Upper lobe of left lung (tissue), 6 donors: ENCODE measurements at places on chromosomes 2 and 18.

DNA sequence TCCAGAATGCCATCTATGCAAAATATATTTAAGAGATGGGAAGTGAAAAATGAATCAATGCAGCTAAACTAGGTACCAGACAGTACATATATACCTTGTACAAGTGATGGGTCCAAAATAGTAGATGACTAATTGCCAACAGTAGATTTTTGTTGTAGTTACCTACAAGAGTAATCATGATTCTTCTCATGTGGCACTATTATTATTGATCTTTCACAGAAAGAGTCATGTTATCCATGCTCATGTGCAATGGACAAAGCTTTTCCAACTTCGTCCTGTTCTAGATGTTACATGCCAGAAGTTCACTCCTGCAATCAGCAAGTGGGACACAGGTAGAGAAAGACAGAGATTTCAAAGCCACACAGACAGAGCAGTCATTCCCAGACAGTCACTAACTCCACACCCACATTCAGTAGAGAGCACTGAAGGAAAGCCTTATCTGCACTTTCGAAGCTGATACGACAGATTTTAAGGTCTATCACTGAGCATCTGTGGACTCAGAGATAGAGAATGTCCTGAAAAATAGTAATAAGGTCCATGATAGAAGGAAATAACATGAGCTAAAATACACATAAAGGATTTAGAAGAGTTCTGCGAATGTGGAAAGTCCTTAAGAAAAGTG is 101.6 kb upstream of the ITPRID2 start:
- DNase-seq, result no peak

GRCh38 chr2:117812443-117812842 is 2.0 kb upstream of the DDX18 start:
- no peak for DNase-seq

DNA sequence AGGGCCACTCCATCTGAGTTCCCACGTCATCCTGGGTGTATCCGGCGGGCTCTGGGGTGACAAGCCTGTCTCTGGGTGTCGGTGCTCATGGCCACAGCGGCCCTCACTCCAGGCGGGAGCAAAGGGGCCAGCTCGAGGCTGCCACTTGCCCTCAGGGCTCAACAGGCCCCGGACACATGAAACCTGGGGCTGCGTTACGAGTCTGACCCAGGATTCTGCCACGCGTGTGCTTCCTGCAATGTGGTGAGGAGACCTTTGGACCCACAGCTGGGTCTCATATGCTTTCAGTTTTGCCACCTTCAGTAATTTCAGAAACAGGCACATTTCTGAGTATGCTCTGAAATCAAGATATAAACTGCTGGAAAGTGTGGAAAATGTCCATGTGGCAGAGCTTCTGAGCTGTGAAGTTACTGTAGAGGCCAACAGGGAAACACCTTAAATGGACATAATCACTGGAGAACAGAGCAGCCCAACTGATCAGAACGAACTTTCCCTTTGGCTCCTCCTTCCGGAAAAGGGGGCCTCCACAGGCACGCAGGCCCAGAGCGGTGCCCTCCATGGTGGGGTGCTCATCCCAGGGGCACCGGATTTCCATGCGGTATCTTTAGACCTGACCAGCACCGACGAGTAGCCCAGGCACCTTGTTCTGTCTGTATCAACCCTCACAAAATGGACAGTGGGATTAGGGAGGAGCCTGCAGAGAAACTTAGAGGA is 14.1 kb downstream of the PER2 start:
- no peak for DNase-seq

- DNase-seq, result no peak
Measured at GRCh38 chr2:219567791-219568361, 3.5 kb downstream of the OBSL1 start.

DNA sequence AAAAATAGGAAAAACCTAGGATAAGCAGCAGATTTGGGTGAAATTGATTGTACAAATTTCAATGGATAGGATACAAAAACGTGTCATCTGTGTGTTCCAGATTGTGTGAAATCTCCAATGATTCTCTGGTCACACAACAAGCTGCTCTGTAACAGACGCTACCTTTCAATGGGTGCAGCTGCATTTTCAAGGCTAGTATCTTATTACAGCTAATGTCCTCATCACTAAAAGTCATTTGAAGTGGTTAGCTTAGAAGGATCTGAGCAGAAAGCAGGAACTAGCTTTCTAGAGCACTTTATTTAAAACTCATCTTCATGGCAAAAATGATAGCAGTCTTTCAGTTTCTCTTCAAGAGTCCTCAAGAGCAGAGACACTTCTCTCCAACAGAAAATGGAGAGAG is 364.6 kb downstream of the LRP1B start:
- DNase-seq, result no peak

DNA sequence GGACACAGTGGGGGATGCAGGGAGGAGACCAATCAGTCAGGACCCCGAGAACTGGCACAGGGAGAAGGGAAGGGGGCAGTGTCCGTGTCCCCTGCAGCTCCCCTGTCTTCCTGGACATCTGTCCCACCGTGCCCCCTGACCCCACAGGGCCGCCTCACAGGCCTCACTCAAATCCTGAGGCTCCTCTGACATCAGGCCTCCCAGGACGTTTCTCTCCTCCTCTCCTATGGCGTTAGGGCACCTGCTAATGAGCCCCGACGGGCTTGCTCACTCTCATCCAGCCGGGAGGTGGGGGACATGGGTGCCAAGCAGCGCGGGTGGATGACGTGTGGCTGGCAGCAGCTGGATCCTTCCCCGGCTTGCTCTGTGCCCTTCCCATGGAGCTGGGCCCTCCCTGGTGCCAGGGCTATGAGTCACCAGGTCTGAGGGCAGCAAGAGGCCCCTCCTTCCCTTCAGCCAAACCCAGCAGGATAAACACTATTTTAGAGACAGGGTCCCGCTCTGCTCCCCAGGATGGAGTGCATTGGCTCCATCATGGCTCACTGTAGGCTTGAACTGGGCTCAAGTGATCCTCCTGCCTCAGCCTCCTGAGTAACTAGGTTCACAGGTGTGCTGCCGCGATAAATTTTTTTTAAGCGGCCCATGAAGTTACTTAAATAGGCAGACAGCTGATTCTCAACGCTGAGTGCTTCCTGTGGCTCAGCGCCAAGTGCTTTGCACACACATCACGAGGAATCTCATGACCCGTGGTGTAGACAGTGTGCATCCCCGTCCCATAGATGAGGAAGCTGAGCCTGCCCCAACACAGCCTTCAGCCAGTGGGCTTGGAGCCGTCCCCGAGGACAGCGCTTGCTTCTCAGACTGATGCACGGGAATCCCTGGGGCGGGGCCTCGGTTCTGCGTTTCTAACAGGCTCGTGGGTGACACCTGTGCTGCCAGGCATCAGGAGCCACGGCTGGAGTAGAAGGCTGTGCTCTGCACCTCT is 64.5 kb upstream of the HDAC4 start:
- peak; percentile 85 for DNase-seq

- no peak for DNase-seq
Measured at GRCh38 chr2:72864500-72864899, 22.7 kb upstream of the SPR start.

- DNase-seq, result no peak
Measured at GRCh38 chr2:112634153-112634873, 11.4 kb upstream of the SLC20A1 start.

DNA sequence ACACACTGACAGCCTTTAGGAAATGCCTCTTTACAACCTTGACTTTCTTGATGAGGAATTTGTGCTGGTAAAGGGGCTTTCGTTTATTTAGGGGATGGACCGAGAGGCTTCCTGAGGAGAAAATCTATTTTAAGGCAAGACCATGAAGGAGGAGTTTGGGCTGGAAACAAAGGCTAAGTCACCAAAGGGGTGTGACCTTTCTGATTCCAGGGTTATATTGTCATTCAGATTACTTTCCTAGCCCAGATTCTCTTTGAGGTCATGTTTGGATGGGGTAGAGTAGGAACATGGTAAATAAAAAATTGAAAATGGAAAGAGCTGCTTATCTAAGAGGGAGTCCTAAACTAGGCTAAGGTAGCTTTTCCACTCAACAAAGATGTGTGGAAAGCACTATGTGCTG is 77.1 kb upstream of the UGP2 start:
- no peak for DNase-seq

DNA sequence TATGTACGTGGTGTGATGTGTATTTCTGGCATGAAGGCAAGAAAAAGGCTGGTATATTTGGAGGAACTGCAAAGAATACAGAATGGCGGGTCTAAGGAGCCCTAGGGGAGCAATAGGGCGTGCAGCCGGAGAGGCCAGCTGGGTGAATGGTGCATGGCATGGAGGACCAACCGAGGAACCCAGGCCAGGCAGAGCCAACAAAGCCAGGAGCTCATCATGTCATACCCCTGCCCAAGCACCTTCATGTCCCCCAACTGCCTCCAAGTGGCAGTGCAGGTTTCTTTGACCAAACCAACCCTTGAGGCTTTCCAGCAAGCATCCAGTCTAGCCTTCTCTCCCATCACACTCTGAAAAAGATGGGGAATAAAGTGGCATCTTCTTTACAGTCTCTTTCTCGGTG is 8.9 kb upstream of the KCNK3 start:
- DNase-seq, result no peak

DNA sequence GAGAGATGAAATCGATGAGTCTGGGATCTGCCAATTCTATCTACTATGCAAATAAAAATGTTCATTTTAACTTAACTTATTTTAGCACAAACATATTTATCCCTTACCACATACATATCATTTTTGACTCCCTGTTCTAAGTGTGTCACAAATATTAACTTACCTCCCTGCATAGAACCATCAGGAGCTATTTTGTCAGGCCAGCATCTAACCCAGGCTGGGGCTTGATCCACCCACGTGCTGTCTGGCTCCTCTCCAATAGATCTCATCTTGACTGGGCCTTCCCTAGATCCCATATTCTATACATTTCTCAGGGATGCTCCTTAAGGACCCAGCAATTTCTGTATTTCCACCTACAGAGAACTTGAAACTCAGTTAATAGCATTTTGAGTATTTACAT is 20.9 kb downstream of the NTSR2 start:
- no peak for DNase-seq

GRCh38 chr2:170974304-170974993 is 45.4 kb downstream of the GORASP2 start:
- peak; percentile 58 for DNase-seq

GRCh38 chr18:28036488-28036887 is 140.4 kb downstream of the CDH2 start:
- DNase-seq, result no peak

- no peak for DNase-seq
Measured at GRCh38 chr2:132884705-132885104, 214.7 kb upstream of the LYPD1 start.

DNA sequence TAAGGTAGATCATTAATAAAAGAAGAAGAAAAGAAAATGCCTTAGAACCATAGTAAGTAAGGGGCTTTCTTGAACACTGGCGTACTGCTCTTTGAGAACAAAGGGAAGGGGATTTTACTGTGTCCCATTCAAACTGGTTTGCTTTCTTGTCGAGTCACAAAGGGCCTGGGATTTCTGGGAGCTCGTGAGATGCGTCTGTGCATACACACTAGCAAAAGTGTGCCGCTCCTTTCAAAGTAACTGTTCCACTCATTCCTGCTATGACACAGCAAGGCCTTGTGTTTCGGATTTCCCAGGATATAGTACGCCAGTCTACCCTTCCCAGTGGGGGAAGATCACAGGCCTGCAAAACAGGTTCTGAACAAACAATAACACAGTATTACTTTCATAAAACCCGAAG is 93.0 kb downstream of the KCTD18 start:
- DNase-seq, result no peak
